ENCODE measurements at places on chromosomes 11 and 22.

- no peak for DNase-seq
Measured at GRCh38 chr11:40602866-40603552, 856.4 kb downstream of the LRRC4C start.

DNA sequence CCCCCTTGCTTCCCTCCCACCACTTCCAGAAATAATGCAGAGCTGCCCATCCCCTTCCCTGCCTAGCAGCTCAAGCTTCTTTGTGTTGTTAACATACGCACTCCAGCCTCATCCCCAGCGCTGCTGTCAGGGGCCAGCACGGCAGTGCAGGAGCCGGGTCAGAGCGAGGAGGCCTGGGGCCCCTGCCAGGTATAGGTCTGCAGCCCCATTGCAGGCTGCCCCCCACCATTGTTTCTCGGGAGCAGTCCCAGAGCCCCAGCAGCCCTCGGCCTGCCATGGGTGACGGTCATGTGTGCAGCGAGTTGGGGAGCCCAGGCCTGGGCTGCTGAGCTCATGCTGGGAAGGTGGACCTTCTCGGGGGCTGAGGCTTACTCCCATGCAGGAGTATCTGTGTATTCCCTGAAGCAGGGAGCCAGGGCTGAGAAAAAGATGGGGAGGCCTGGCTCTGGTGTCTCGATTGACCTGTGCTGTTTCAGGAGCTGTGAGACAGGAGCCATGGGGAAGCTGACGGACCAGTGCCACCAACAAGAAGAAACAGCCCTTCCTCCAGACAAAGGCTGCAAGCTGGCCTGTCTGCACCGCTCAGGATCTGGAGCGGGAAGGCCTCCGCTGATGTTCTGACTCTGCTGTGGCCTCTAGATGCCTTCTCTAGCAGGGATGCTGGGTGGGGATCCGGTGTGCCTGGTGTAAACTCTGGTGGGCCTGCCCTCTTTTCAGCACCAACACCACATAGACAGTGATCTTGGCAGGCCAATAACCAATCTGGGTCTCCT is 220.5 kb upstream of the B3GAT1 start:
- DNase-seq, result peak; percentile 45

GRCh38 chr11:113417428-113417827 is 29.8 kb downstream of the ANKK1 start:
- no peak for DNase-seq

- no peak for DNase-seq
Measured at GRCh38 chr22:38043151-38044039, 13.8 kb upstream of the PICK1 start.

GRCh38 chr11:42773729-42774128 is 538.1 kb upstream of the API5 start:
- DNase-seq, result no peak

GRCh38 chr22:45638834-45639746 is 32.5 kb upstream of the ATXN10 start:
- peak; percentile 32 for DNase-seq
